Aorta (tissue), 5 donors: ENCODE measurements at places on chromosomes 12 and 14. TPM values are rescaled to one million over a fixed set of nuclear protein-coding genes. Genes with fewer than 3 reads are reported as not detected.

Gene EML5
- total RNA-seq, result 0.39 TPM

Gene GPR162
- 16.6 TPM for total RNA-seq

Gene TAMALIN
- total RNA-seq, result 64.2 TPM

Gene NXPH4
- 0.55 TPM for total RNA-seq

Gene KLC1
- total RNA-seq, result 254 TPM

Gene ARMH4
- total RNA-seq, result 14.6 TPM

Gene CLEC4C
- total RNA-seq, result not detected

Gene VAMP1
- 23.9 TPM for total RNA-seq

DNA sequence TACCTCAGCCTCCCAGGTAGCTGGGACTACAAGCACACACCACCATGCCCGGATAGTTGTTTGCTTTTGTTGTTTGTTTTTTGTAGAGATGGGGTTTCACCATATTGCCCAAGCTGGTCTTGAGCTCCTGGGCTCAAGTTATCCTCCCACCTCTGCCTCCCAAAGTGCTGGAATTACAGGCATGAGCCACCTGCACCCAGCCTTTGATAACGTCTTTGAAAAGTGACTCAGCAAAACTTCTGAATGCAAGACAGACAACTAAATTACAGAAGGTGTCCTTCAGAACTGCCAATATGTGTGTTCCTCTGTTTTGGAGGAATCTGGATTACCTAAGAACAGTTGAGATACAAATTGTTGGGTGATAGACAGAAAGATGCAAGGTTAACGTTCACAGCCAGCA lies 99.8 kb downstream of the ESR2 start:
- DNase-seq, result no peak

DNA sequence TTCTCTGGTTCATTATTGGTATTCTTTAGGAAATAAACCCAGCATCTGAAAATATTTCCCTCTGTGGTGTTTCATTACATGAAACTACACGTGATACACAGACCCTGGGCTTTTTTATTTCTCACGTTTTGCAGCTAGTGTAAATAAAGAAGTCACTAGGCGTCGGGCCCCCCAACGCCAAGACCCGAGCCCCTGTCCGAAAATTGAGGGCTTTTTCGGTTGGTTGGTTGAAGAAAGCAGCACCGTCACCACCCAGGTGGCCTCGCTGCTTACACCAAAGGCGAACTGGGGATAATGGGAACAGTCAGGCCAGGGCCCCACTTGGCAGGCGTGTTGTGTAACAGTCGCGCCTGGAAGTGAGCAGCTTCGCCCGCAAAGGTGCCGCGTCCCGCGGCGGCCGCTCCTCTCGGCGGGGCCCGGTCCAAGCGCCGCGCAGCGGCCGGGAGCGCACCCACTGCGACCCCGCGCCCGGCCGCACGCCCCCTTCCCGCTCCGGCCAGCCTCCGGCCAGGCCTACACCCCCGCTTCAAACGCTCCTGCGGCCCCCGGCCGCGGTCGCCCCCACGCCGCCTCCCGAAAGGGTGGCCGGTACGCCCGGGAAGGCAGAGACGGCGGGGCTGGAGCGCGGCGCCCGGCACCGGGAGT lies 1.2 kb downstream of the DUSP16 start:
- peak; percentile 88 for DNase-seq

DNA sequence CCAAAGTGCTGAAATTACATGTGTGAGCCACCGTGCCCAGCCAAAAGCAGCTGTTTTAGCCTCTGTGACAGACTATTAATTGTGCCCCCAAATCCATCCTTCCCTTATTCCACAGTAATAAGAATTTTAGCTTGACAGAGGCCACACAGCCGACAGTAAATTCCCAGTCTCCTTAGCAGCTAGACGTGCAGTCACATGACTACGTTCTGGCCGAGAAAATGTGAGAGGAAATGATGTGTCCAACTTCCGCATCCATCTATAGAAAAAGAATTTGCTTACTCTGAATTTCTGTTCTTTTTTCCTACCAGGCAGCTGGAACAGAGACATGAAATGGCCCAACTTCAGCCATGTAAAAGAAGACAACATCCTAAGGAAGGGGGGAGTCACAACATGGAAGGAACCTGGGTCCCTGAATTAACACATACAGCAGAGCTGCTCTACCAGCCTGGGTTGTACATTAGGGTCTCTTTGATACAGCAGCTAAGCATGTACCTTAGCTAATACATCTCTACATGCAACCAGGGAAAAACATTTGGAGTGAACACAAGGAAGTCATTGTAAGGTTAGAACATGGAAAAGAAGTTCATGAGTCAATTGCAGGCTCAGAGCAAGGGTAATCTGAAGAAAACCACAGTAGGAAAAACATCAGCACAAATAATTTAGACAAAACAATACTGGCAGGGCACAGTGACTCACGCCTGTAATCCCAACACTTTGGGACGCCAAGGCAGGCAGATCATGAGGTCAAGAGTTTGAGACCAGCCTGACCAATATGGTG lies 35.5 kb downstream of the CIT start:
- no peak for DNase-seq

DNA sequence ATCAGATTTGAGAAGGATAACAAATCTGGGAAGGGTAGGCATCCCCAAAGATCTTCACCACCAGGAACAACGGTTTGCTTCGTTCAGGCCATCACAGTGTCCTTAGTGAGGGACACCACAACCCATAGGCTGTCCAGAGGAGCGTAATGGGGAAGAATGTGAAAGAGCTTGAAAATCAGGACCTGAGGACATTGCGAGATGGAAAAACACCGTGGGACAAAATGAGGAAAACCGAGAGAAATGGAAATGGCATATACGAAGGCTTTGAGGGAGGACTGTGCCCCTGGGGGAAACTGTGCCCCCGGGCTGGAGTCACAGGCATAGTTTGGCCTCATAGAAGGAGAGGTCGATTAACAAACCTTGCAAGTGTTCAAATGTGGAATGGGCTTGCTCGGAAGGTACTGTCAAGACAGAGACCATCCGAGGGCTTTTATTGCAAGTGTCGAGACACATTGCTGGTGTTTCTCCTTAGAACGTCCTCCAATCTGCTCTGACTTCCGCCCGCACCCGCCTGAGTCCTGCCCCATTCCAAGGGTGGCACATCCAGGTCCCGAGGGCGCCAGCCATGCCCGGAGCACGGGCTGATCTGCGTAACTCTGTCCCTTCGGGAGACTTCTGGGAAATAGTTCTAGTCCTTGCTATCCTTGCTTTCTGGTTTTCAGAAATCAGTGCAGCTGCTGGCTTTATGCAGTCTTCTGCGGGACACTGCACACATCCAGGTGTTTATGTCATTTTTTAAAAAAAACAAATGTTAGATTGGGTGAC lies 885 bp upstream of the PALS1 start:
- DNase-seq, result peak; percentile 86

- no peak for DNase-seq
These were observed 84.6 kb upstream of the CCDC196 start for GRCh38 chr14:66401449-66402095.

- peak; percentile 73 for DNase-seq
These were observed 84.9 kb downstream of the CACNA1C start for GRCh38 chr12:2137711-2138110.

DNA sequence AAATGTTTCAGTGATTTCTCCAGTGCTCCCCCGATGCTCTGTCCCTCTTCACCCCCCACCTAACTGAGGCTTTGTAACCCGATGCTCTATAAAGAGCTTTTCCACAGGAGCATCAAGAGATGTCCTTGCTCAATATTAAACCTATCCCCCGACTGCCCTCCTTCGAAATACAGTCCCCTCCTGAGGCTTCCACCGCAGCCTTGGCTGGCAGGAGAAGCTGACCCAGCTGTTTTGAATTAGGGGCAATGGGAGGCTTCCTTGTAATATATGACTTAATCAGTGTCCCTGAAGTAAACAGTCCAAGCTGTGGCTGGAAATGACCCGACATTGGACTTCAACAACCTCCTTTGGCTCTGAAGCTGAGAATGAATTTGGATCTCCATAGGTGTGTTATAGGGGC lies 62.4 kb downstream of the TMEM30B start:
- no peak for DNase-seq

GRCh38 chr14:61488417-61489401 lies 167.3 kb downstream of the PRKCH start:
- DNase-seq, result no peak

- DNase-seq, result no peak
These were observed 3.6 kb upstream of the KRT6A start for GRCh38 chr12:52496590-52497071.

- peak; percentile 86 for DNase-seq
These were observed at the start of gene ANKLE2 for GRCh38 chr12:132761032-132761920. Gene ANKLE2 (minus strand): TSS chr12:132761832. CDS start chr12:132761798, 34 bp downstream.

GRCh38 chr12:5621329-5621728 lies 189.4 kb downstream of the NTF3 start:
- DNase-seq, result no peak

GRCh38 chr14:33685026-33685425 lies 265.8 kb downstream of the EGLN3 start:
- DNase-seq, result no peak
